Ascending aorta (tissue), 2 donors: ENCODE measurements at places on chromosomes 12 and 14. TPM values are rescaled to one million over a fixed set of nuclear protein-coding genes. Genes with fewer than 3 reads are reported as not detected.
A peak's percentile ranks its signal among the peaks of the same experiment; 100 is the strongest.

Gene OLR1
- 2.1 TPM for total RNA-seq

- no peak overlapping the region for H3K27ac ChIP-seq
- no peak for DNase-seq
- no peaks in the 10 kb centered on the region for H3K27me3 ChIP-seq
- no peak overlapping the region for H3K4me3 ChIP-seq
- H3K36me3 ChIP-seq, result no peaks in the 10 kb centered on the region
- no peaks in the 10 kb centered on the region for H3K4me1 ChIP-seq
Measured at GRCh38 chr12:113413488-113413939, 8.7 kb upstream of the SDSL start.

Gene LTBR
- 284 TPM for total RNA-seq

Gene ITGA7
- total RNA-seq, result 246 TPM

Gene ZFHX2
- 1.3 TPM for total RNA-seq

- H3K27ac ChIP-seq, result no peak overlapping the region
- H3K36me3 ChIP-seq, result no peaks in the 10 kb centered on the region
- no peak for DNase-seq
- H3K27me3 ChIP-seq, result no peaks in the 10 kb centered on the region
- H3K4me1 ChIP-seq, result no peaks in the 10 kb centered on the region
Measured at GRCh38 chr12:65765436-65765813, 58.9 kb upstream of the HMGA2 start.

DNA sequence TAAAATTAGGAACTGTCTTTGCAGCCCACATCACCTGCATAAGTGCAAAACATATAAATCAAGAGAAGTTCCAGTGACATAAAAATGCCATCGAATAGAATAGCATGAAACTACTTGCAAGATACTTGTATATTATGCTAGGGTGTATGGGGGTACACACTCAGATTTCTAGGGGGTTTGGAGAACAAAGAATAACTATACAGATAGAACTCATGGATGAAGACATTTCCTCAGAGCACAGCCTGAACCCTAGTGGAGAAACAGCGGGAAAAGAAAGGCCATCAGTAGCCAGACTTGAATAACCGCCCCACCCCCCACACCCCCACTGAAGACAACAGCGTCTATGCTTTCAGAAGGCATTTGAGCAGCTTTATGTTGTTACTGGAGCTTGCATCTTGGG lies 425.8 kb downstream of the NPAS3 start:
- no peaks in the 10 kb centered on the region for H3K36me3 ChIP-seq
- no peaks in the 10 kb centered on the region for H3K27me3 ChIP-seq
- no peak overlapping the region for H3K27ac ChIP-seq
- DNase-seq, result no peak
- no peaks in the 10 kb centered on the region for H3K4me1 ChIP-seq

GRCh38 chr12:101653503-101653902 lies 43.9 kb upstream of the CHPT1 start:
- H3K27ac ChIP-seq, result no peak overlapping the region
- H3K4me1 ChIP-seq, result no peaks in the 10 kb centered on the region
- no peak for DNase-seq
- H3K4me3 ChIP-seq, result no peak overlapping the region
- no peaks in the 10 kb centered on the region for H3K36me3 ChIP-seq

GRCh38 chr12:39329018-39329417 lies 113.9 kb downstream of the KIF21A start:
- no peaks in the 10 kb centered on the region for H3K4me1 ChIP-seq
- peaks cover 10% of the 10 kb centered on the region for H3K36me3 ChIP-seq
- no peak overlapping the region for H3K27ac ChIP-seq
- no peaks in the 10 kb centered on the region for H3K27me3 ChIP-seq

DNA sequence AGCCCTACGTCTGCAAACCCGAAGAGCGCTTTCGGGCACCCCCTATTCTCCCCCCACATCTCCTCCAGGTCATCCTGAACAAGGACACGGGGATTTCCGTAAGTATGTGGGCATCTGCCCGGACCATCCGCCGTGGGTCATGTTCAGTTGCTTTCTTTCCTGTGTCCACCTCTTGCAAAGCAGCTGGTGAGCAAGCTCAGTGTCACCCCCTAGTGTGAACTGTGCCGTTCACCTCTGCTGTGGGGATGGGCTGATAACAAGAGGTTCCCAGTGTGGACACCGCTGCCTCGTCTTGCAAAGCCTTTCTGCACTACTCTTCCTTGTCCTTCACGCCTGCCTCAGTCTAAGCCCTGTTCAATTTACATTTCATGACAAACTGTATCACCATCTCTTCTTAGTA lies 8.6 kb downstream of the PRKAB1 start:
- H3K4me3 ChIP-seq, result no peak overlapping the region
- H3K27me3 ChIP-seq, result no peaks in the 10 kb centered on the region
- no peaks in the 10 kb centered on the region for H3K4me1 ChIP-seq
- H3K36me3 ChIP-seq, result peaks cover 99% of the 10 kb centered on the region

DNA sequence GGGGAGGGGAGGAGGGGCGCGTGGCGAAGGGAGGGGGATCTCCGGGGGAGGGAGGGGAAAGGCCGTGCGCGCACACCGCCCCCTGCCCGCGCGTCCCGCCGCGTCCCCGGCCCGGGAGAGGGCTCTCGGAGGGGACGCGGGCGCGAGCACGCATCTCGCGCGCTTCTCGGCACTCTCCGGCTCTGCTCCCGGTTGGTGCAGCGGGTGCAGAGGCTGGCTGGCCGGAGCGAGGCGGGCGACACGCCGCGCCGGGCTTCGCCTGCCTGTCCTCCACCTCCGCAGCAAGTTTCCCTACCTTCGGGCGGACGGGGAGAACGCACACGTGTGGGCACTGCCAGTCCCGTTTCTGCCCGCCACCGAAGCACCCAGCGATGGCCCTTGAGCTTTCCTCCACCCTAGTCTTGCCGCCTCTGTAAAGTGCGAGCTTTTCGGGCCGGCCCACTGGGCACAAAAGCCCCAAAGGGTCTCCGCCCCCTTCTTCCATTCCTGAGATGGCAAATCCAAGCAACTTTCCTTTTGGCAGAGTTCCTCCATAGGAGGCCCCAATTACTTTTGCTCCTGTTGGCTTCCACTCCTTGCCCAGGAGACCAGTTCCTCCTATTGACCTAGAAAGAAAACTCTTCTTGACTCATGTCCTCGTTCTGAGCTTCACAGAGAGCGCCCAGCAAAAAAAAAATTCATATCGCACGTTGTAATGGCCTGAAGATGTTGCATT lies 363 bp upstream of the CSAD start:
- DNase-seq, result no peak
- peak overlapping the region; percentile 96 for H3K4me3 ChIP-seq
- no peaks in the 10 kb centered on the region for H3K27me3 ChIP-seq
- H3K36me3 ChIP-seq, result peaks cover 38% of the 10 kb centered on the region
- H3K4me1 ChIP-seq, result peaks cover 41% of the 10 kb centered on the region

Gene ADGRD1
- 46.9 TPM for total RNA-seq

GRCh38 chr12:119024356-119024755 lies 43.0 kb downstream of the SRRM4 start:
- DNase-seq, result no peak
- no peak overlapping the region for H3K4me3 ChIP-seq
- no peaks in the 10 kb centered on the region for H3K36me3 ChIP-seq

Gene PLD4
- not detected for total RNA-seq

DNA sequence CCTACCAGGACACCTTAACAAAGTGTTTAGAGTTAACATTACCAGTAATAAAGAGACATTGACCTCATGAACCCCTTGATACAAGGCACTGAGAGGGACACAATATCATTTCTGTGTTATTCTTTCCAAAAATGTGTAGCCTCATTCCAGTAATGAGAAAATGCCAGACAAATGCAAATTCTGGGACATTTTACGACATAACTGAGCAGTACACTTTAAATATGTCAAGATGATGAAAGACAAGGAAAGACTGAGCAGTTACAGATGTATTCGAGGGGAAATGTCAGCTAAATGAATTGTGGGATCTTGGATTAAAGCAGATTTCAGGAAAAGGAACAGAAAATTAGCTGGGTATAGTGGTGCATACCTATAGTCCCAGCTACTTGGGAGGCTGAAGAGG lies 255.6 kb downstream of the ERC1 start:
- no peaks in the 10 kb centered on the region for H3K27me3 ChIP-seq
- no peaks in the 10 kb centered on the region for H3K36me3 ChIP-seq
- H3K4me3 ChIP-seq, result no peak overlapping the region
- no peak overlapping the region for H3K27ac ChIP-seq
- no peaks in the 10 kb centered on the region for H3K4me1 ChIP-seq

DNA sequence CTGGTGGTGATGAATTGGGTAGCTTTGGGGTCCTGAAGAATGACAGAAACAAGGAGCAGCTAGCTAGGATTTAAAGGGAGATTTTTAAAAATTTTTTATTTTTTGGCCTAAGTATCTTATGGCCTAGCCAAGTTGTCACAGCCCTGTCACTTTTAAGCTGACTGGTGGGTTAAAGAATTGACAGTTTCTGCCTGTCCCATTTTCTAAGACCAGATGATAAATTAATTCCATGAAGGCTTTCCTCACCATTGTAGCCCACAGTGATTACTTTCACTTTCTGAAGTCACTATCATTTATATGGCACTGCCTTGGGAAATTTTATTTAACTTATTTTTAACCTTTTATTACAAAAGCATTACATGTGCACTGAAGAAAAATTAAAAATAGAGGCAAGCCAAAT lies 43.2 kb downstream of the BICDL1 start:
- H3K36me3 ChIP-seq, result no peaks in the 10 kb centered on the region
- no peak for DNase-seq
- H3K27ac ChIP-seq, result no peak overlapping the region
- H3K4me3 ChIP-seq, result no peak overlapping the region
- H3K4me1 ChIP-seq, result no peaks in the 10 kb centered on the region

GRCh38 chr14:96067985-96068930 lies 29.1 kb downstream of the C14orf132 start:
- H3K36me3 ChIP-seq, result no peaks in the 10 kb centered on the region
- no peak overlapping the region for H3K27ac ChIP-seq
- DNase-seq, result no peak

GRCh38 chr12:68304626-68305025 lies 27.5 kb downstream of the MDM1 start:
- no peaks in the 10 kb centered on the region for H3K27me3 ChIP-seq
- no peaks in the 10 kb centered on the region for H3K4me1 ChIP-seq
- peaks cover 13% of the 10 kb centered on the region for H3K36me3 ChIP-seq
- H3K4me3 ChIP-seq, result no peak overlapping the region

Gene BMAL2
- 5.6 TPM for total RNA-seq

DNA sequence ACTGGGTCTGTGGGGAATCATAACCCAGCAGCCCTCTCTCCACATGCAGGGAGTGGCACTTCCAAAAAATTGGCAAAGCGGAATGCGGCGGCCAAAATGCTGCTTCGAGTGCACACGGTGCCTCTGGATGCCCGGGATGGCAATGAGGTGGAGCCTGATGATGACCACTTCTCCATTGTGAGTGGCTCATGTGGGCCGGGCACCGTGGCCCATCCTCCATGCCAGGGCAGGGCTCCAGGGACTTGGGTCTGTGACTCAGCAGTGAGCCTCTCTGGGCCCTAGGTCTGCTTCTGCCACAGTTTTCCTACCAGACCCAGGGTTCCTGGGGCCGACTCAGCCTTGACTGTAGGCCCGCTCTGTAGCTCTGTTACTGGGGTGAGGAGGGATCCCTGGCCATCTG lies 2.2 kb downstream of the NPFF start:
- no peak for DNase-seq
- peak overlapping the region; percentile 94 for H3K27ac ChIP-seq
- H3K36me3 ChIP-seq, result peaks cover 2% of the 10 kb centered on the region
- no peaks in the 10 kb centered on the region for H3K27me3 ChIP-seq
- H3K4me1 ChIP-seq, result peaks cover 48% of the 10 kb centered on the region
- H3K4me3 ChIP-seq, result no peak overlapping the region

DNA sequence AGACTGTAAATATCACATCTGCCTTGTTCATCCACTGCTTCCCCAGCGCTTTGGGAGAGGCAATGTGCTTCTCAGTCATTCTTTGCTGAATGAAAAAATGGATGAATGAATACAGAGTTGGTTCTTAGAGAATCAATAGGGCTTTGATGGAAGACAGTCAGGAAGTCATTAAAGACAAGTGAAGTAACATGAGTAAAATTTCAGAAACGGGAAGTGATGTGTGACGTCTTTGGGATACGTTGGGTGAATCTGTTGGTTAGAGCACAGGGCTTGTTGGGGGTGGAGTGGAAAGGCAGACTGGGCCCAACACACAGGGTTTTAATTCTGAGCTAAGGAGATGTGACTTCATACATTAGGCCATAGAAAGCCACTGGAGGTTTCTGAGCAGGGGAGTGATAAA lies 39.0 kb upstream of the NRXN3 start:
- DNase-seq, result no peak
- no peak overlapping the region for H3K27ac ChIP-seq
- H3K4me1 ChIP-seq, result no peaks in the 10 kb centered on the region

DNA sequence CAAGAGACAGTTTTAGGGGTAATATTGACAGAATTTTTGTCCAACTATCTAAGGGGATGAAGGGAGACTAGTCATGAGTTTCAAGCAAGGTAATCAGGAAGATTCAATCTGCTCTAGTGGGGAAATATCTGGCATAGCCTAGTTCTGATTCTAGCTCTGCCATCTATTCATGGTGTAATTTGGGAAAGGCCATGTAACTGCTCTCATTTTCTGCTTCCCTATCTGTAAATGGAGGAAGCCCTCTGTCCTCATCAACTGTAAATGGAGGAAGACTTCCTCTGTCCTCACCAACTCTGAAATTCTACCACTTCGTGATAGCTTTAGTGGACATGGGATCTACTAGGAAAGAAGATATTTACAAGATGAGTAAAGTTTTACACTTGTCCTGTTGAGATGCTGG lies 37.9 kb downstream of the BHLHE41 start:
- no peaks in the 10 kb centered on the region for H3K36me3 ChIP-seq
- no peaks in the 10 kb centered on the region for H3K27me3 ChIP-seq
- no peak overlapping the region for H3K4me3 ChIP-seq
- no peaks in the 10 kb centered on the region for H3K4me1 ChIP-seq

- no peaks in the 10 kb centered on the region for H3K36me3 ChIP-seq
- DNase-seq, result no peak
- H3K4me1 ChIP-seq, result no peaks in the 10 kb centered on the region
- peak overlapping the region; percentile 44 for H3K27ac ChIP-seq
- H3K4me3 ChIP-seq, result no peak overlapping the region
Measured at GRCh38 chr12:6052940-6053329, 71.5 kb downstream of the VWF start.

GRCh38 chr14:67971627-67972625 lies 152.3 kb downstream of the RAD51B start:
- no peaks in the 10 kb centered on the region for H3K27me3 ChIP-seq
- no peak overlapping the region for H3K27ac ChIP-seq
- no peaks in the 10 kb centered on the region for H3K4me1 ChIP-seq
- no peak for DNase-seq

GRCh38 chr12:68856510-68856909 lies 48.5 kb downstream of the MDM2 start:
- DNase-seq, result no peak
- H3K27ac ChIP-seq, result no peak overlapping the region
- no peaks in the 10 kb centered on the region for H3K4me1 ChIP-seq
- H3K36me3 ChIP-seq, result no peaks in the 10 kb centered on the region
